Activated CD8-positive, alpha-beta memory T cell treated with anti-CD3 and anti-CD28 coated beads, Interleukin-2, amount 10 ng/mL, durations not matched to agents 7 days and 5 days (primary cell): ENCODE measurements at places on chromosomes 4 and X.

DNA sequence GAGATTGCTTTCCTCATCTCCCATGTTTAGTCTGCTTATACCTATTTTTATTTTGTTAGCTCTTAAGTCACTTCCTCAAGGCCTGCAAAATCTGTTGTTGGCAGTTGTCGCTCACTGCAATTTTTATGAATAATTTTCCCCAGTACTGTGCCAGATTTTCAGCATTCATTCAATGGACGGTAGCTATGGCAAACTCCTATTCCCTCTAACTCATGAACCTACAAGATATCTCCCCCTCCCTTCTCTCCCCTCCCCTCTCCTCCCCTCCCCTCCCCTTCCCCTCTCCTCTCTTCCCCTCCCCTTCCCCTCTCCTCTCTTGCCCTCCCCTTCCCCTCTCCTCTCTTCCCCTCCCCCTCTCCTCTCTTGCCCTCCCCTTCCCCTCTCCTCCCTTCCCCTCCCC lies 160.4 kb downstream of the FRAS1 start:
- H3K36me3 ChIP-seq, result no peaks in the 10 kb centered on the region
- H3K27ac ChIP-seq, result no peak overlapping the region
- H3K4me3 ChIP-seq, result no peak overlapping the region
- no peaks in the 10 kb centered on the region for H3K27me3 ChIP-seq
- no peaks in the 10 kb centered on the region for H3K4me1 ChIP-seq
- DNase-seq, result no peak

GRCh38 chrX:97310373-97310772 lies 426.7 kb downstream of the RPA4 start:
- no peaks in the 10 kb centered on the region for H3K27me3 ChIP-seq
- H3K4me1 ChIP-seq, result no peaks in the 10 kb centered on the region
- H3K36me3 ChIP-seq, result no peaks in the 10 kb centered on the region
- H3K4me3 ChIP-seq, result no peak overlapping the region
- no peak for DNase-seq

GRCh38 chrX:19571711-19572110 lies 56.4 kb upstream of the MAP3K15 start:
- DNase-seq, result peak; percentile 50
- peaks cover 34% of the 10 kb centered on the region for H3K4me1 ChIP-seq
- no peak overlapping the region for H3K4me3 ChIP-seq
- H3K27ac ChIP-seq, result peak overlapping the region; percentile 57
- H3K27me3 ChIP-seq, result no peaks in the 10 kb centered on the region

DNA sequence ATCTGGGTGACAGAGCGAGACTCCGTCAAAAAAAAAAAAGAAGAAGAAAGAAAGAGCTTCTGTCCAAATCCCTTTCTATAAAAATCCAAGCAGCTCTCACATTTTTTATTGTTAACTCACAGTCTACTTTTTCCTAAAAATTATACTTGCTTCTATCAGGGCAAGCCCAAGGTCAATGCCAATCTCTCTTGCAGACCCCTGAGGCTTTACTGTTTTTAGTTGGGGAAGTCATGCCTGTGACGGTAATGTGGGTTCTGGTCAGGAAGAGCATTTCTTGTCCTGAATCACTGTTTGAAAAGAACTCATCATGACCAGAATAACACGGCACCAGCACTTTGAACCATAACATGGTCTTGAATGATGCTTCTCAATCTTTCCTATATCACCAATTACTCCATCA lies 54.6 kb upstream of the CITED1 start:
- H3K27ac ChIP-seq, result no peak overlapping the region
- DNase-seq, result no peak
- H3K27me3 ChIP-seq, result no peaks in the 10 kb centered on the region
- no peaks in the 10 kb centered on the region for H3K36me3 ChIP-seq
- no peak overlapping the region for H3K4me3 ChIP-seq

DNA sequence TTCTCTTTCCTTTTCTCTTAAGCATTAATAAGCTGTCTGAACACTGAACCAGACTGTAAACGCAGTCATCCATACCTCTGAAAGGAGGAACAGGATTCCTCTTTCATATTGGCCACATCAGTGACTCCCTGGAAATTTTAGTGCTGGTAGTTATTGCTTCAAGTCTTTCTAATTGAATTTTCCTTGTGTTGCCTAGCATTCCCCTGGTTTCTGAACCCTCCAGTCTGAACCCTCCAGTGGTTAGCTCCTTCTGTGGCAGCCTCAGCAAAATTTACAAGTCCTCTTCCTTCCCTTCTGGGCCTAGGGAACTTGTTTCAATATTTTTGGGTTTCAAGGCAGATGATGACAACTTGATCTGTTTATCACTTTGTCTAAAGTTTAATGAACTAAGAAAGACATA lies 7.9 kb downstream of the SPARCL1 start:
- no peak overlapping the region for H3K4me3 ChIP-seq
- no peaks in the 10 kb centered on the region for H3K4me1 ChIP-seq
- no peak overlapping the region for H3K27ac ChIP-seq

DNA sequence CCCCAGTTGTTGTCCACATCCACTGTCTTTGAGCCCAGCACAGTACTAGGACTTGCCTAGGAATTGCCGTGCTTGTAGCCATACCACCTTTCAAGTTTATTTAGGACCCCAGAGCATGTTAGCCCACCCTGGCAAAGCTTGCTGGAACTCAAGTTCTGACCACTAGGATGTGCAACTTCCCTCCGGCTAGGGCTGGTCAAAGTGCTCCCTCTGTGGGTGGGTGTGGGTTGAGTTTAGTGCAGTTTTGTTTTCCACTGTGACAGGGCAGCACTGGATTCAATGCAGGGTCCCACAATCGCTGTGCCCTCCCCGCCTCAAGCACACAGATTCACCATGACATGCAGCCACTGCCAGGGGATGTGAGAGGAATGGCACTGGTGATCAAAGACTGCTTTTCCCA lies 96.0 kb downstream of the RASGEF1B start:
- H3K27ac ChIP-seq, result no peak overlapping the region
- peaks cover 26% of the 10 kb centered on the region for H3K27me3 ChIP-seq
- no peak overlapping the region for H3K4me3 ChIP-seq
- no peaks in the 10 kb centered on the region for H3K4me1 ChIP-seq

DNA sequence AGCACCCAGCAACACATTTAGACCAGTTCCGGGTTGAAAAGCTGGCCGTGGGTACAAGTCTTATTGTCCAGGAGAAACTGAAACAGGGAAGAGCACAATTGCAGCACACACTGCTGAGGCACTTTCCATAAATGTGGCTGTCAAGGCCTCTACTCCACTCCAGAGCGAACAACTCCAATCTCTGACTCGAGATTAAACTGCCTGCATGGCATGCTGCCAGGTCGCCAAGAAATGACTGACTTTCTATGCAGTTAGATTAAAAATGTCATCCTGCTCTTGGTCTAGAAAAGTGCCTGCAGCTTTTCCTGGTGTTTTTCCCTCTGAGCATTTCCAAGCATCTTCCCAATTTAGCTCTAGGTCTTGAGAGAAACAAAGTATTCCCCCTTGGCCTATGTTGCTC lies 260.6 kb upstream of the EMCN start:
- H3K27ac ChIP-seq, result no peak overlapping the region
- DNase-seq, result no peak
- no peak overlapping the region for H3K4me3 ChIP-seq
- H3K4me1 ChIP-seq, result no peaks in the 10 kb centered on the region
- H3K27me3 ChIP-seq, result no peaks in the 10 kb centered on the region
